Upper lobe of right lung (tissue), 1 donor: ENCODE measurements at places on chromosomes 2 and 18. TPM values are rescaled to one million over a fixed set of nuclear protein-coding genes. Genes with fewer than 3 reads are reported as not detected.

- no peaks in the 10 kb centered on the region for H3K36me3 ChIP-seq
- peak overlapping the region; percentile 41 for H3K4me3 ChIP-seq
- DNase-seq, result peak; percentile 85
- no peaks in the 10 kb centered on the region for H3K4me1 ChIP-seq
- no peaks in the 10 kb centered on the region for H3K27me3 ChIP-seq
These were observed 70.4 kb downstream of the ARHGEF33 start for GRCh38 chr2:38959938-38960608.

- no peaks in the 10 kb centered on the region for H3K27me3 ChIP-seq
- H3K4me1 ChIP-seq, result no peaks in the 10 kb centered on the region
- peaks cover 57% of the 10 kb centered on the region for H3K36me3 ChIP-seq
- no peak overlapping the region for H3K4me3 ChIP-seq
- no peak overlapping the region for H3K27ac ChIP-seq
These were observed 32.2 kb downstream of the THADA start for GRCh38 chr2:43563679-43564078.

DNA sequence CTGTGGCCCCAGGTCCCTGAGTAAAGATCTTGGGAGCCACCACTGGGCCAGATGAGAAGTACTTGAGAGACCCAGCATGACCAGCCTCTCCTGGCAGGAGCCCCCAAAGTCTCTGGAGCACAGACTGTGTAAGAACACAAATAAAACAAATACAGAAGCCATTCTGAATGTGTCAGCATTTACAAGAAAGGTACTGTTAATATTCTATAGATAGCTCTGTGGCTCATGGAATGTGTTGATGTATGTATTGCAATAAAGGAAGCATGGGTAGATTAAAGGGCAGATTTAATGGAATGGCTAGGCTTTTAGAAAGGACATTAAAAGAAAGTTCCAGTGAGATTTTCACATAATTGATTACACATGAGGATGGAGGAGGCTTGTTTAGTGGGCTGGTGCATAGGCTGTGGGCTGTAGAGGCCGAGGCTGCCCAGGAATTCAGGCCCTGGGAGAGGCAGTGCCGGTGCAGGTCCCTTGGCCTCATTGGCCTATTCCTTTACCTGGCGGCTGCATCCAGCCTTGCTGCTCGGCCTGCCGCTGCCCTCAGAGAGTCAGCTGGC, 127.7 kb upstream of the DLX2 start:
- H3K27ac ChIP-seq, result no peak overlapping the region
- H3K4me3 ChIP-seq, result no peak overlapping the region
- no peaks in the 10 kb centered on the region for H3K36me3 ChIP-seq
- peaks cover 12% of the 10 kb centered on the region for H3K4me1 ChIP-seq

DNA sequence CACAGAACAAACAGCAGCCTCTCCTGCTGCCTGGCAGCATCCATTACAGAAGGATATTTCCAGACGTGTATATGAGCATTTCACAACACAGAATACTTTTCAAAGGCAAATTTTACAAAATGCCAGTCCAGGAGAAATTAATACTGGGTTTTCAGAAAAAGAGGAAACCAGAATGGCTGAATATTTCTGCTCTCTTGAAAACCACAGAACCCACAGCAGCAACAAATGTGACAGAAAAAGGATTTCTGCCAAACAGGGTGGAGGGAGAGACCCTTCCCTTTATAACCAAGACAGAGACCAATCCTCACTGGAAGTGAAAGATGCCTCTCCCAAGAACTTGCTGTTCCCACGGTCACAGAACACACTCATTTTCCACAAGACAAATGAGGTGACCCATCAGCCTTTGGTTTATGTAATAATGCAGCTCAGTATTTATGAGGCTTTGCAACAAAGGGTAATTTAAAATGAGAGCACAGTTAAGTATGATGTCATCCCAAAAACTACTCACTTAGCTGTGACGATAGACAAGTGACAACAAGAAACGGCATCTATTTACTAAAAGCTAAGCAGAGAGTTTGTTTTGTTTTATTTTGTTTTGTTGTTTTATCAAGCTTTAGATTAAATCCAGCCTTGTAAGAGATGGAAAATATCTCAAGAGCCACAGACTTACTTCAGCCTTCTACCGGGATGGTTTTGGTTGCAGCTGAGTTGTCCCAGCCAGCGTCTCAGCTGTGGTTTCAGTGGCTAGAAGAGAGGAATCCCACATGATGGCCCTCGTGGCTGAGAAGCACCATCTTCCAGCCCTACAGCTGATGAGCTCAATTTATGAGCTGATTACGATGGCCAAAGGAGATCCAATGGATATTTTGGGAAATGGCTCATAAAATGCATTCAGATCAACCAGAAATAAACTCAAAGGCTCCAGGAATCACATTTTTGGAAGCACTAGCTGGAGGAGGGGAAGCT, 249.3 kb upstream of the AGAP1 start:
- no peaks in the 10 kb centered on the region for H3K36me3 ChIP-seq
- peaks cover 2% of the 10 kb centered on the region for H3K4me1 ChIP-seq
- H3K27me3 ChIP-seq, result no peaks in the 10 kb centered on the region
- no peak overlapping the region for H3K27ac ChIP-seq
- H3K4me3 ChIP-seq, result no peak overlapping the region

FEZ2 gene
- total RNA-seq, result 47.1 TPM

GRCh38 chr2:124147552-124147951, 122.5 kb downstream of the CNTNAP5 start:
- DNase-seq, result no peak
- H3K4me1 ChIP-seq, result no peaks in the 10 kb centered on the region
- no peak overlapping the region for H3K4me3 ChIP-seq

DNA sequence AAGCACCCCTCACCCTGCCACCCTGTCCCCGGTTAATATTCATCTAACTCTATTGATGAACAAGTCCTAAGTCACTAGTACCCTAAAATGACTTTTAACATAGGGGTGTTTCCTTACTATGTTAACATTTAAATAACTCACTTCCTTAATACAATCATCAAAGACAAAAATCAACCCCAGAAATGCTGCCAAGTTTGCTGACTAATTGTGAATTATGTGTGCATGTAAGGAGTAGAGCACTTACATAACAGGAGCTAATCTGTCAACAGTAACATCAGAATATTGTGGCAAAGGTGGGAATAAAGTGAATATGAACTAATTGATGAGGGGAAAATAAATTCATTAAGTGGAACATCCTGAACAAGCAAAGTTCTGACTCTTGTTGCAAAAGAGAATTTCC, 81.4 kb upstream of the ERBB4 start:
- no peaks in the 10 kb centered on the region for H3K36me3 ChIP-seq
- H3K4me1 ChIP-seq, result no peaks in the 10 kb centered on the region
- H3K27me3 ChIP-seq, result no peaks in the 10 kb centered on the region
- H3K4me3 ChIP-seq, result no peak overlapping the region
- H3K27ac ChIP-seq, result no peak overlapping the region

DNA sequence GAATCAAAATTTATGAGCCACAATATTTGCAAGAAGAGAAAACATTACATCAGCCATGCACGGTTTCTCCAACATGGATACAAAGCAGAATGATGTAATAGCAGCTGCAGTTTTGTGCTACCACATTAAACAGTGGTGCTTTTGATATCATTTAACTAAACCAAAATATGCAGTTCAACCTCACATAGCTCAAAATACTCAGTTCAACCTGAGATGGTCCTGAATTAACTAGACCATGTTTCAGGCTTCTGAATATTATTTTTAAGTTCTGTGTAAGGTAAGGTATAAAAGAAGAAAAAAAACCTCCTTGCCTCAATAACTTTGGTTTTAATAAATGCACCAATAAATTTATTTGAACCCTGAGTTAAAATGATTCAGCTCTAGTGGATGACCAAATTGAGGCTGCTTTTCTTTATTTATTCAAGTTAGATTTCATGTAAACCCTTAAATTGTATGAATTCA, 18.8 kb upstream of the TSPYL6 start:
- H3K36me3 ChIP-seq, result no peaks in the 10 kb centered on the region
- H3K4me3 ChIP-seq, result no peak overlapping the region
- no peak overlapping the region for H3K27ac ChIP-seq
- H3K27me3 ChIP-seq, result no peaks in the 10 kb centered on the region
- no peaks in the 10 kb centered on the region for H3K4me1 ChIP-seq
- DNase-seq, result no peak

GRCh38 chr2:209240204-209240603, 183.6 kb upstream of the MAP2 start:
- no peak overlapping the region for H3K4me3 ChIP-seq
- H3K4me1 ChIP-seq, result no peaks in the 10 kb centered on the region
- no peaks in the 10 kb centered on the region for H3K27me3 ChIP-seq

GRCh38 chr2:84799772-84800171, 81.1 kb downstream of the TRABD2A start:
- H3K4me3 ChIP-seq, result no peak overlapping the region
- no peaks in the 10 kb centered on the region for H3K36me3 ChIP-seq
- no peak for DNase-seq
- no peaks in the 10 kb centered on the region for H3K27me3 ChIP-seq

ANKRD23 gene
- total RNA-seq, result 1.7 TPM

RASGRP3 gene
- total RNA-seq, result 13.6 TPM

GPR45 gene
- total RNA-seq, result not detected

GRCh38 chr18:35502052-35502451, 4.3 kb upstream of the INO80C start:
- peaks cover 4% of the 10 kb centered on the region for H3K4me1 ChIP-seq
- H3K27me3 ChIP-seq, result no peaks in the 10 kb centered on the region
- no peak overlapping the region for H3K4me3 ChIP-seq

B3GNT7 gene
- total RNA-seq, result 53.5 TPM

DNA sequence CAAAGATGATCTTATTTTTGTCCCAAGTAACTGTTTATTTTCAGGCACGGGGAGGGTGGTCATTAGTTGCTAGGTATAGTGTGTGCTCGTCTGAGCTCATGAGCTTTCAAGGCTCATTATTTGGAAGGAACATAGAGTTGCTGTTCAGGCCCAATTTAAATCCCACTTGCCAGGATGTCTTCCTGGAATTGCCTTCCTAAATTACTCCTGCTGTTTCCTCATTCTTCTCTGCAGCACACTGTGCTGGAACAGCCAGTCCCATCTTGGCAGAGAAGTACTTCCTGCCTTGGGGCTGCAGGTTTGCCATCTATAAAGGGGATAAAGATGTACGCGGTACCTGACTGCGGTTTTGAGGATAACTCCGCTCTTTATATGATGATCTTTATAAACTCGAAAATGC, 37.3 kb downstream of the GREB1 start:
- no peaks in the 10 kb centered on the region for H3K4me1 ChIP-seq
- H3K36me3 ChIP-seq, result no peaks in the 10 kb centered on the region
- no peak overlapping the region for H3K4me3 ChIP-seq
- H3K27ac ChIP-seq, result no peak overlapping the region

DNA sequence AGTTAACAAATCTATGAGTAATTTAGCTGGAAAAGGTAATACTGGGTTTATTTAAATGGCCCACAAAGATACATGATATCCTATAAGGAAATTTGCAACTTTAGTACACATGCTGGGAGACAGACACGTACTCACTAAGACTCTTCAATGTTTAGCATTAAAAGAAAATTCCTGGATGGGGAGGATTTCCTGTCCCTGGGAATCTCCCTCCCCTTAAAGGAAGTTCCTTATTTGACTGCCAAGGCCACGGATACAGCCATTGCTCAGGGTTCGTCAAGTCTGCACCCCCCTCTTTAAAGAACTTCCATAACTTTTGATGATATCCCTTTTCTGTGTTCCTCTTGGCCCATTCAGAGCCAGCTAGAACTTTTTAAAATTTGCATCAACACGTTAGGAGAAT, 267.6 kb downstream of the CD226 start:
- H3K36me3 ChIP-seq, result no peaks in the 10 kb centered on the region
- H3K4me3 ChIP-seq, result no peak overlapping the region
- no peak for DNase-seq
- H3K4me1 ChIP-seq, result no peaks in the 10 kb centered on the region

DNA sequence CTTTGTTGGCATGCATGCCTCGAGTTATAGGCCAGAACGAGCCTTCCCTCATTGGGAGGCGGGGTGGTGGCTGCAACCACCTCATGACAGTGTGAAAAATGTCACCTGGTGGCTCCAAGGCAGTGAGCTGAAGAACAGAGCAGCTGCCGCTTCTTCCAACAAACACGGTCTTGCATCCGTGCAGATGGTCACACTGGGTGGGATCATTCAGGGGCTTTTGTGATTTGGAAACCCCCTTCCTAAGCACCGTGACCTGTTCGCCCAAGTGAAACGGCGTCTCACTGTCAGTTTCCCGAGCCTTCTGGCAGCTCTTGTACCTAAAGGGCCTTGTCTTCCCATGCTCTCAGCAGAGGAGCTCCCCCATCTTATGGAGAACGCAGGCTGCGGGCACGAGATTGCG, 159.7 kb downstream of the NAPG start:
- DNase-seq, result no peak
- no peaks in the 10 kb centered on the region for H3K27me3 ChIP-seq
- H3K4me1 ChIP-seq, result no peaks in the 10 kb centered on the region
- no peaks in the 10 kb centered on the region for H3K36me3 ChIP-seq
- no peak overlapping the region for H3K27ac ChIP-seq

DNA sequence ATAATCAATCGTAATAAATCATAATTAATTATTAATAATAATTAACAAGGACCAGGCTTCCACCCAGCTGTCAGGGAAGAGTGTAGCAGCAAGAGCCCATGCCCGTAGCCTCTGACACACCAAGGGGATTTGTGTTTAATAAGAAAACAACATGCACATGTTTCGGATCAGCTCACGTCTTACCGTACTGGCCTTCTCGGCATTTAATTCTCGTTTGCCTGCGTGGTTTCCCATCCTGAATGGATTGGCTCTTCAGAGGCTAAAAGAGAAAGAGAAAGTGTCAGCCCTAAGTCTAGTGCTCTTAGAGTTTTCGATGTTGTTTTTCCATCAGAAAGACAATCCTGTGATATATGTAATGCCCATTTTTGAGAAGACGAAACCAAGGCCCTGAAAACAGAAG, 27.6 kb downstream of the MBP start:
- H3K27me3 ChIP-seq, result no peaks in the 10 kb centered on the region
- no peak for DNase-seq
- H3K4me3 ChIP-seq, result no peak overlapping the region
- no peak overlapping the region for H3K27ac ChIP-seq

- H3K27ac ChIP-seq, result no peak overlapping the region
- DNase-seq, result no peak
- no peak overlapping the region for H3K4me3 ChIP-seq
- H3K36me3 ChIP-seq, result no peaks in the 10 kb centered on the region
- no peaks in the 10 kb centered on the region for H3K4me1 ChIP-seq
These were observed 80.8 kb downstream of the TCF7L1 start for GRCh38 chr2:85213901-85214512.

GRCh38 chr18:24987303-24988252, 364.4 kb downstream of the ZNF521 start:
- H3K27ac ChIP-seq, result peak overlapping the region; percentile 32
- no peaks in the 10 kb centered on the region for H3K27me3 ChIP-seq

DSG1 gene
- total RNA-seq, result not detected

MOB4 gene
- 19.6 TPM for total RNA-seq

DNA sequence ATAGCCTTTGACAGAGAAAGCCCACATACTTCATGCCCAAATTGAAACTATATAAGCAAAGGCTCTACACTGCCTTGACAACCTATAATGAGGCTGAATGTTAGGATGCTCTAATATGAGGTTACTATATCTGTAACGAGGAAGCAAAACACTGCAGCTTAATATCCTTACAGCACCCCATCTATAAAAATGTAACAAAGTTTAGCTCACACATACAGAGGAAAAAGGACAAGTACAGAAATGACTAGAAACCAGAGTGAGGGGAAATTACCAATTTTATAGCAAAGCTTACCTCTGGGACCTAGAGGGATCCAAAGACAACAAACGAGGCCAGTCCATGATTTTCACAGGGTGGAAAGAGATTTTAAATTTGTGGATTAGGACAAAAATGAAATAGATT, 138.5 kb downstream of the COL4A4 start:
- H3K36me3 ChIP-seq, result no peaks in the 10 kb centered on the region
- no peaks in the 10 kb centered on the region for H3K27me3 ChIP-seq
- no peak for DNase-seq
- H3K4me3 ChIP-seq, result no peak overlapping the region
